Activated CD4-positive, CD25-positive, alpha-beta regulatory T cell (primary cell): ENCODE measurements at places on chromosomes 7 and 10.

GRCh38 chr7:80272560-80273239 lies 138.1 kb downstream of the GNAI1 start:
- DNase-seq: no peak

GRCh38 chr7:51240868-51241267 lies 75.7 kb downstream of the COBL start:
- DNase-seq: no peak

GRCh38 chr7:137073571-137074325 lies 205.3 kb downstream of the CHRM2 start:
- no peak for DNase-seq

DNA sequence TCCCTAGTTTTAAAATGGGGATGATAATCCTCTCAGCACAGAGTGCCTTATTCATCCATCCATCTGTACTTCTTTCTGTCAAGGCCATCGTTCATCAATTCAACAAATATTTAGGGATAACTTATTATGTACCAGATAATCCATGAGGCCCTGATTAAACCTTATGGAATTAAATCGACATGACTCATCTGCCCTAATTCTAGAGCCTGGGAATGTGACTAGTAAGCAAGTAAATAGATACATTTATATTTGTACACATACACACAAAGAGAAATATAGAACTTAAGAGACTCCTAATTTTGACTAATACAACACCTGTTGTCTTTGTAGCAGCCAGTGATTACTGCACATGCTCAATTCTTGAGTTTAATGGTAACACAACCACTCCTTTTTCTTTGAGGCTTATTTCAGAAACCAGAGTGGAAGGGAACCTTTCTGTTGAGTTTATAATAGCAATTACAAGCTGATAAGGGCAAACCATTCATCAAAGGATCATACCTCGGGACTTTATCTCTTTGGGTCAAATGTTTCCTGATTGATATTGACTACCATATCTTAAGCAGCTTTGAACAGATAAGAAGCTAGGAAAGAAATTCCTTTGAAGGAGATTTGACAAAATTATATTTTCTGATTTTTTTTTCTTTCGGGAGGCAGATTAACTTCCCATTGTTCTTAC lies 122.7 kb downstream of the ARID5B start:
- no peak for DNase-seq

DNA sequence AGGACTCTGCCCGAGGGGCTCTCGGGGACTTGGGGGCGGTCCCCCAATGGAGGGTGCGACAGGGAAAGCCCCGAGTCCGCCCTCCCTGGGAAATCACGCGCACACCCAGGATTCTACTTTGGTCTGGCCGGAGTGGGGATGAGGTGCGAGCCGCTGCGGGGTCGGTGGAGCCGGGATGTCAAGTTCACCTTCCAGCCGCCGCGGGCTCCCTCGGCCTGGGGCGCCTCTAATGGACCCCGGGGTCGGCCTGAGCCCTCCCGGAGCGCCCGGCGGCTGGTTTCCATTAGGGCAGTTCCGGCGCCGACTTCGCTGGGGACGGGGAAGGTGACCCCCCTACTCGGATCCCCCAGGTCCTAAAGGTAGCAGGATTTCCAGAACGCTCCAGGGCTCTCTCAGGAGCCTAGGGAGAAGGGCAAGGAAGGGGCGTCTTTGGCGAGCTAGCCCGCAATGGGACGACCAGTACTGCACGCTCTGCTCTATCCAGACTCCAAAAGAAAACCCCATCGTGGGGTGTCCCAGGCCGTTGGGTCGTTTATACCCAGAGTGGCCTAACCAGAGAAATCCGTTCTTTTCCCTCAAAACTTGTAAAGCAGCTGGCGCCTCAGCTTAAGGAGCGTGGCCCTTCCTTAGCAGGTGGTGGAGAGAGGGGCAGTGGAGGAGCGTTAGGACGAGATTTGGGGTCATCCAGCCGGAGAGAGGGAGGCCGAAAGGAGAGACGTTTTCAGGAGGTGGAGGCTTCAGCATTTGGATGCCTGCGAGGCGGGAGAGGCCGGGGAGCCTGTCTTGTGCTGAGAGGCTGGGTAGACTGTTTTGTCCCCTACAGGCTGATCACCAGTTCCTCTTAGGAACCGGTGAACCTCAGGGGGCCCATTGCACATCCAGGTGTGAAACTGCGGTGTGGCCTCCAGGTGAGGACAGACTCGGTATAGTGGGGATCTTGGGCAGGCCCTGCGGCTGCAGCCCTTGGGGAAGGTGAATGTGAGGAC lies 860 bp upstream of the WDR86 start:
- no peak for DNase-seq

- DNase-seq: no peak
Measured at GRCh38 chr10:95505084-95505610, 56.0 kb downstream of the SORBS1 start.

DNA sequence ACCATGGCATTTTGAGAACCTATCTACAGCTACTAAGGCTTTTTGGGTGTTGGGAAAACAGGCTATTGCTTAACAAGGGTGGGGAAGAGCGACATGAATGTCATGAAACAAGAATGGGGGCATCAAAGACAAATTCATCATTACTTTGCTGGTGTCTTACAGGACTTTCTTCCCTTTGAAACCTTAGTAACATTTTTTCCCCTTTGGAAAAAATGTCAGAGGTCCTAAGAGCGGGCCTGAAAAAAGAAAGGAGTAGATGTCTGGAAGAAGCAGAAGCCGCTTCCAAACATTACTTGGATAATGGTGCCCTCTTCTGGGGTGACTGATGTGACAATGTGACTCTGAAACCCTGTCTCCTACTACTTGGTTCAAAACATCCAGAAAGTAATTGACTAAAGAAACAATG lies 3.8 kb upstream of the DDX50 start:
- DNase-seq: no peak

GRCh38 chr10:17290226-17290625 lies 62.2 kb downstream of the VIM start:
- no peak for DNase-seq

- DNase-seq: no peak
Measured at GRCh38 chr7:22417841-22418240, 60.9 kb upstream of the RAPGEF5 start.

DNA sequence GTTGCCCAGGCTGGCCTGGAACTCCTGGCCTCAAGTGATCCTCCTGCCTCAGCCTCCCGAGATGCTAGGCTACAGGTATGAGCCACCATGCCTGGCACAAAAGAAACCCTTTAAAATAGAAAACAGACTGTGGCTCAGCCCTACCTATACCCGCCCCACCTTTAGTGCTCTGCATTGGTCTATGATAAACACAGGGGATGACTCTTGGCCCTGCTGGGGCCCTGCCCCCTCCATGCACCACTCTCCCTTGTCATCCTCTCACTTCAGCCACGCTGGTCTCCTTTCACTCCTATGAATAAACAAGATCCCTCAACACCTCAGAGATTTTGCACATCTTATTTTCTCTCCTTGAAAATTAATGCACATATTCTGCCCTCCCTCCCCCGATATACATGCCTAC lies 251.4 kb upstream of the KLF14 start:
- DNase-seq: no peak

GRCh38 chr7:128849804-128850490 lies 12.7 kb upstream of the ATP6V1F start:
- no peak for DNase-seq

DNA sequence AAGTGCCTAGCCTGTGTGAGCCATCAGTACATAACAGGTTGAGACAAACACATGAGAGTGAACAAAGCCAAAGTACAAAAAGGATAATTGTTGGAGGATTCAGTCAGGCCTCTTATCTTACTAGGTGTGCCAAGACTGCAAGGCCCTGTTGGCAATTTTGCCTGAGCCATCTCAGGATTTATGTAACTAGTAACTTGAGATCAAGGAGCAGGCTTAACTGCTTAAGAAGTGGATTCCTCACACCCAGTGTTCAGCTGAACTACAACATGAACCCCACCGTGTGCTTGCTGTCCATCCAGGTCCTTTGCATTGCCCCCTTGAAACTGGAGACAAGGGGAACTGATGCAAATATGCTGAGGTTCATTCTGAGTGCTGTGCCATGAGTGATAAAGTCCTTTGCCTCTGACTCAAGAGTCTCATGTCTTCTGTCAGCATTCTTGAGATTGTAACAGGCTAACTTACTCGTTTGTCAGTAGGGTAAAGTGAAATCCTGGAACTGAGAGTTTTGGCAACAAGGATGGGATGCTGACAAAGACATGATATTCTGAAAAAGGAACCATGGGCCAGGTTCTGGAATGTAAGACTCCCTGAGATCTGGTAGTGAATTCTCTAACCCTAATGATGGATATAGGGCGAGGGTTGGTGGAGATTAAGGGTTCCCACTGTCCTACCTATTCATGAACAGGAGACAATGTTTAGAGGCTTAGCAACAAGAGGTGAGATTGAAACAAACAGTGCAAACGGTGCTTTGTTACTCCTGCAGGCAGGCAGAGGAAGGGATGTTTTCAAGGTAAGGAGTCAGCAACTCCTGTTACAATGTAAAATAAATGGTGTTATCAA lies 44.1 kb upstream of the GATAD1 start:
- DNase-seq: no peak

GRCh38 chr7:30925117-30925516 lies 13.5 kb downstream of the AQP1 start:
- DNase-seq: no peak

GRCh38 chr7:44497155-44498027 lies 6.9 kb upstream of the NUDCD3 start:
- no peak for DNase-seq

GRCh38 chr10:106513352-106513771 lies 651.1 kb downstream of the SORCS1 start:
- DNase-seq: no peak

DNA sequence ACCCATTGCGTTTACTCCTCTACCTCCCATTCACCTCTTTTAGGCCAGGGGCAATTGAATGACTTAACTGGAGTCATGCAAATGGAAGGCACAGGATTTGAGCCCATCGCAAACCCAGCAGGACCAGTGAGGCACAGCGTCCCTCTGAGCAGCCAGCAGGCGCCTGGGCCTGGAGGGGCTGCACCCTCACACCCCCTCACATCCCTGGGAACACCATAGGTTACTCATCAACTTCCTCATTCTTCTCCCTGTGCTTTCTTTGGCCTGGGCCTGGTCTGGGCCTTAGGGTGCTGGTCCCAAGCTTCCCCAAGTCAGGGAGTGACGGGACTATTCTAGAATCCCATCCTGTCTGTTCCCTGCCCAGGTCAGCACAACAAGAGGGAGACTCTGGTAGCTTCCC lies 169.4 kb upstream of the EEPD1 start:
- DNase-seq: no peak

DNA sequence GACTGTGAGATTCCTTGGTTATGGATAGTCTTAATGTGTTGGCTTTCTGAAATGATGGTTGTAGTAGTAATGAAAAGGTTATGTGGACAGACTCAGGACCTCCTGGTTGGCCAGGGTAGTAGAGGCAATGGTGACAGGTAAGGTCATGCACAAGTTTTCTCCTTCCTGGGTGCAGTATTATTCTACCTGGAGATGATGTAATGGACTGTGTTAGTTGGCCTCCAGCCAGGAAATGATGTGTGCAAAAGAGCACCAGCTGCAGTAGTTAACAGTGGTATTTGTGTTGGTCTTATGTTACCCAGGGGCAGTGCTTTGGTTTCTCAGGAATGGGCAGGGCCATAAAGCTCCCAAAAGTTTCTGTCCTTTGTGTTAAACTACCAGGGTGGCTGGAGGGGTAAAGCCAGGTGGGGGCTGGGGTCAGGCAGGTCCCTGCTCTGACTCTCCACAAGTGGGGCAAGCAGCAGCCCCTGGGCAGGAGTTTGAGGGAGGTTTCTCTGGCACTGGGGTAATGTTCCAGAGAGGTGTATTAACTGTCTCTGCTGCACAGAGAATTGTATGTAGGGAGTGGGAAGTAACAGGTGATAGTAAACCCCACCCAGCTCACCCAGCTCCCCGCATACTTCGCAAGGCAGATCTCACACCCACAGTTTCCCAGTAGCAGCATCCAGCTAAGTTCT lies 36.3 kb downstream of the GPR22 start:
- DNase-seq: no peak

- DNase-seq: no peak
Measured at GRCh38 chr7:39557222-39557621, 9.0 kb upstream of the YAE1 start.

DNA sequence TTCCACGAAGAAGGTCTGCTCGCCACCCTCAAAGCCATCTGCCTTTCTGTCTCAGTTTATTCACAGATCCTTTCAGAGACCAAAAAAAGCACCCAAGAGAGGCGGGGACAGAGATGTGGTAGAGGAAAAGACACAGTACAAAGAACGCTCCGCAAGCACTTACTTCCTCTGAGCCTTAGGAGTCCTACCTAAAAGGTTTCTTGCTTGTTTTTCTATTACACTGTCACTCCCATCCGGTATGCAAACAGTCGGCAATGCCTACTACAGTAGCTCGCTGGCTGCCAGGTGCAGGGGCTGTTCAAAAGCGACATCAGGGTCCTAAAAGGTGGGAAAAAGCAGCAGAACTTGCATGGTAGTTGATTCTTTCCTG lies 816 bp downstream of the TECPR1 start:
- DNase-seq: peak; percentile 25

- no peak for DNase-seq
Measured at GRCh38 chr10:12934777-12935176, 66.7 kb downstream of the CCDC3 start.

DNA sequence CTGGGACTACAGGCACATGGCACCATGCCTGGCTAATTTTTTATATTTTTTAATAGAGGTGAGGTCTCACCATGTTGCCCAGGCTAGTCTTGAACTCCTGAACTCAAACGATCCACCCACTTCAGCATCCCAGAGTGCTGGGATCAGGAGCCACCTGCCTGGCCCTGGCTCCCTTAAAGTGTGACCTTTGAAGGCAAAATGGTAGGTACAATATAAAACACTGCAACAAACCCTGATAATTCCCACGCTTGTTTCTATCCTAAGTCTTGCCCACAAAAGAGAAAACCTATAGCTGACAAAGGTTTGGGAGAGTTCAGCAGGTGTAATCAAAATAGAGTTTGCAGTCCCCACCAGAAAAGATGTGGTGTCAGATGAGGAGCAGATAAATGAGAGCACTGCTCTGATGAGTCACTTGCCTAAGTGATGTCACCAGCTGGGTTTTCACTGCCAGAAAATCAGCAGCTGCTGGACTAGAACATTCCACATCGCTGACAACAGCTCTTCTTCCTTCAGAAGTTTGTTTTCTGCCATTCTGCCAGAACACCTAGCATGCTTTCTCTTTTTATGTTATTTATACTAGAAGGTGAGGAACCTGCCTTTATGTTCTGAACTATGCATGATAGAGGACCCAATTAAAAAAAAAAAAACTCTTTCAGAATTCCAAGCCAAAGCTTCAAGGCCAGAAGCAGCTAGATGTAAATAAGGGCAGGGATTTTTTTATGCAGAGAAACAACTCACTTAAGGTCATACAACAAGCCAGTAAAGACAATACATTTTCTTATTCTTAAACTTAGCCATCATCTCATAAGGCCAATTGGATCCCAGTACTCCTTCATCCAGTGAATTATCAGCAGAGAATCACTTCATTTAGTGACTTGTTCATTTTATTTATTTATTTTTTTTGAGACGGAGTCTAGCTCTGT lies 18.0 kb downstream of the PURB start:
- DNase-seq: no peak

- DNase-seq: no peak
Measured at GRCh38 chr10:100004805-100005510, 4.8 kb downstream of the DNMBP start.

- DNase-seq: no peak
Measured at GRCh38 chr7:22584179-22584578, 84.2 kb upstream of the STEAP1B start.

GRCh38 chr7:128703609-128704241 lies 31.6 kb downstream of the GARIN1A start:
- no peak for DNase-seq
